Astrocyte (in vitro differentiated cells and primary cell): ENCODE measurements at places on chromosomes 3 and 15. TPM values are rescaled to one million over a fixed set of nuclear protein-coding genes. Genes with fewer than 3 reads are reported as not detected.

- H3K27ac ChIP-seq: no peak overlapping the region
- H3K4me3 ChIP-seq: peak overlapping the region; percentile 52
- DNase-seq: peak; percentile 35
- H3K4me1 ChIP-seq: peaks cover 38% of the 10 kb centered on the region
Measured at GRCh38 chr15:40762919-40763800, 708 bp upstream of the GCHFR start.

GRCh38 chr3:144011251-144011799, 39.7 kb downstream of the DIPK2A start:
- peaks cover 5% of the 10 kb centered on the region for H3K4me1 ChIP-seq
- H3K36me3 ChIP-seq: no peaks in the 10 kb centered on the region
- H3K4me3 ChIP-seq: no peak overlapping the region
- no peaks in the 10 kb centered on the region for H3K27me3 ChIP-seq
- H3K27ac ChIP-seq: no peak overlapping the region

P3H2 gene
- 46.9 and 57.7 TPM in 2 replicates for total RNA-seq

GRCh38 chr3:39910826-39911464, 101.5 kb downstream of the MYRIP start:
- H3K4me1 ChIP-seq: peaks cover 14% of the 10 kb centered on the region
- H3K36me3 ChIP-seq: no peaks in the 10 kb centered on the region
- H3K4me3 ChIP-seq: no peak overlapping the region
- no peak overlapping the region for H3K27ac ChIP-seq
- DNase-seq: peak; percentile 60
